Activated naive CD4-positive, alpha-beta T cell treated with anti-CD3 and anti-CD28 coated beads, Interleukin-2, amount 10 ng/mL, durations not matched to agents 7 days and 5 days (primary cell): ENCODE measurements at places on chromosomes 1 and 21.

DNA sequence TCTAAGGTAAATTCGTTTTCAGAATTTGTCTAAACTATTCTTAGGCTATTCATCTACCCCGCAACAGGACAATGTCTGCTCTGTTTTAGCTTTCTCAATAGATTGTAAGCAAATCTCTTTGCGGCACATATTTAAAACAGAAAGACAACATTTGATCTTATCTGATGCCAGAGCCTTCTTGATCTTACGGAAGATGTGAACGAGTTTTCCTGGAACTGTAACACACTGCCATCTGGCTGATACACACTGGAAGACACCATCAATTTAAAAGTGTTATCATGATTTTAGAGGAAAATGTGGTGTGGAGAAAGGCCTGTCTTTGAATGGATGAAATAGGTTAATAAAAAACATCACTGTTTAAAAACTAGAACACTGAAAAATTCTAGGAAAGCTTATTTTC lies 36.1 kb downstream of the COA6 start:
- peak overlapping the region; percentile 95 for H3K27ac ChIP-seq
- H3K36me3 ChIP-seq = peaks cover 19% of the 10 kb centered on the region
- H3K4me1 ChIP-seq = peaks cover 46% of the 10 kb centered on the region
- no peaks in the 10 kb centered on the region for H3K27me3 ChIP-seq

DNA sequence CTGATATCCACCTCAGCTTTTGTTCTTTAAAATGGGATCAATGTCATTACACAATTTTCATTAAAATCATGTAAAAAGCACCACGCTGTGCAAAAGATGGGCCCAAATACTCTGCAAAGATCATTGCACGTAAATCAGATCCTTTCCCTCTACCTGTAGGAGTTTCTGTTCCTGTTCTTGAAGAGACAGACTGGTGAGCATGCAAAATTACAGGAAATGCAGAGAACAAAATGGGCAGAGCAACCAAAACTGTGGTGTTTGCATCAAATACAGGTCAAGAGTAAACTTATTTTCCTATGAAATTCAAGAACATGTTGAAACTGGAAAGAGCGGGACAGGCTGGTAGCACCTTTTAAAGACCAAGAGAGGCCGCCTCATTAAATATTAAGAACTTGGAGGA lies 294.9 kb upstream of the ADGRL2 start:
- no peaks in the 10 kb centered on the region for H3K36me3 ChIP-seq
- H3K27ac ChIP-seq = no peak overlapping the region
- DNase-seq = no peak
- no peaks in the 10 kb centered on the region for H3K27me3 ChIP-seq
- no peaks in the 10 kb centered on the region for H3K4me1 ChIP-seq
- no peak overlapping the region for H3K4me3 ChIP-seq

DNA sequence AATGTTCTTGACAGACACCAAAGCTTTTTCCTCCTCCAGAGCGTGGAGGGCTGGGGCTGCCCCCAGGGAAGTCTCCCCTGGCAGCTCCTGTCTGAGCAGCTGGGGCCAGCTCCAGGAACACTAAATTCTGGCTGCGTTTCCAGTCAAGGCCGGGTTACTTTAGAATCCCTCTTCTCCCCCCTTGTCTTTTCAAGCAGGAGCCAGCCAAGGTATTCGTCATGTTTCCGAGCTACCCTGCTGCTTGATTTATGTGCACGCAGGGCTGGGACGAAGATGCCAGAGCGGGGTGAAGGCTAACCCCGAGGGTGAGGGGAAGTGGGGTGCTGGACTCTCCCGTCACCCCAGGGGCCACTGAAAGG lies 68.1 kb upstream of the ANGPTL1 start:
- H3K27ac ChIP-seq = no peak overlapping the region
- no peak for DNase-seq
- peaks cover 13% of the 10 kb centered on the region for H3K27me3 ChIP-seq
- no peaks in the 10 kb centered on the region for H3K36me3 ChIP-seq

DNA sequence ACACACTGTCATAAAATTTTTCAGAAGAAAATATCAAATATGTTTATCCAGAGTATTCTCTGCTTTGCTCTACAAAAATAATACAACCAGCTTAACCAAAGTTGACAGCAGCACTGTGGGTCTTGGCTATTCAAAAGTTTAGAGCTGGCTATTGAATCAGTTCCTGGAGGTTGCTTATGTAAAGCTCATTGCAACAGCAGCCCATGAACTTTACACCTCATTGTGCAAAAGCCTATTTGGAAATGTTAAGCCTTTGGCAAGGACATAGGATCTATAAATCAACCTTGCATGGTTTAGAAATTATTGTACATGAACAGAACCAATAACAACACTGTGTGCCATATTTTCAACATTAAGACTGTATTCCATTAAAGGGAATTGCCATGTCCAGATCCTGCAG lies 714.9 kb downstream of the ADGRL2 start:
- H3K27ac ChIP-seq = no peak overlapping the region
- no peak for DNase-seq
- H3K4me3 ChIP-seq = no peak overlapping the region
- H3K27me3 ChIP-seq = no peaks in the 10 kb centered on the region

DNA sequence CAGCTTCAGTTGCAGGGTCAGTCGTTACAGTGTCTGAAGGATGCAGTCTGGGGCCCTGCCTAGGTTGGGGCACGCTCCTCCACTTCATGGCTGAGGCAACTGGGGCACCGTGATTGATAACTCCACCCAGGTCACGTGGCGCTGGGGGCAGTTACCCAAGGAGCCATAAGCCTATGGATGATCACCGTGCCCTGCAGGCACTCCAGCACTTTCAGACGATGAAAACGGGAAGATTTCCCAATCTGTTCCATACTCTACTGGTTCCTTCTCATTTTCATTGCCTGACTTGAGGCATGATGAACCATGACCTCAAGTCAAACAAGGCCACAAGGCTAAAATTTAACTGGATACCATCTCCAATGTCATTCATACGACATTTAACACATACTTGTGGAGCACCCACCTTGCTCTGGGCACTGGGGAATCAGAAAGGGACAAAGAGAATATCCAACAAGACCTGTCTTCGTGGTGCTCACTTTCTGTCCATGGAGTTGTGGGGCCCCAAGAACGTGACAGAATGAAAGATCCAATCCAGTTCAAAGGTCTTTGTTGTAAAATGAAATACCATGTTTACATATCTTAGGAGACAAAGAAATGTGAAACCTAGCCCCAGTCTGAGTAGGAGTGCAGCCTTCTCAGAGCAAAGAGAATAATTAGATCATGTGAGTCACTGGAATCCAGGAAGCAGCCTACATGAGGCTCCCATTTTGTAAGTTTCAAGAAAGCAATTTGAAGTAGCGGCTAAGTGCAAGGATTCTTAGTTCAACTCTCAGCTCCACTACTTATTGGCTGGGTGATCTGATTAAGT lies 39.4 kb upstream of the SPOCD1 start:
- H3K27ac ChIP-seq = no peak overlapping the region
- H3K27me3 ChIP-seq = no peaks in the 10 kb centered on the region
- H3K36me3 ChIP-seq = no peaks in the 10 kb centered on the region
- peaks cover 6% of the 10 kb centered on the region for H3K4me1 ChIP-seq

DNA sequence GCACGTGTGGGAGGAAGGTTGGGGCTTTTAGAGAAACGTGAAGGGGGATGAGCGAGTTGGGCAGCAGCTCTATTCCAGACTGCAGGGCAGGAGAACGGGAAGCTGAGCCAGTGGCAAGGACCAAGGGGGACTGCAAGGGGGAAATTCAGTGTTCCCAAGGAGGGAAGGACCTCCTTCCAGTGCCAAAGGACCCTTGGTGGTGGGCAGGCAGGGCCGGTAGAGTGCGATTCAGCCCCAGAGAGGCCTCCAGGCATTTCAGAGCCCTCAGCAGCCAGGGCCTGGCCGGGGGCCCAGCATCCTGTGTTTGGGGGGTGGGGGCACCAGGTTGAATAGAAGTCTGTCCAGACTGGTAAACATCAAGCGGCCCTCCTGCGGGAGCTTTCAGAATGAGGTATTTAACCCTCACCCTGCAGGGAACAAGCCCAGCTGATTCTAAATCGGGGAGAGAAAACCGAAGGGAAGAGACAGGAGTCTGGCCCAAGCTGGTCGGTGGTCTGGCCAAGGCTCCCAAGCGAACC lies 2.3 kb downstream of the COL9A2 start:
- peaks cover 68% of the 10 kb centered on the region for H3K27me3 ChIP-seq
- H3K27ac ChIP-seq = no peak overlapping the region
- H3K36me3 ChIP-seq = peaks cover 2% of the 10 kb centered on the region
- peak overlapping the region; percentile 28 for H3K4me3 ChIP-seq
